ENCODE measurements at places on chromosomes 4 and X.

- no peak for DNase-seq
Observed at GRCh38 chr4:185304944-185305690, 90.6 kb downstream of the LRP2BP start.

DNA sequence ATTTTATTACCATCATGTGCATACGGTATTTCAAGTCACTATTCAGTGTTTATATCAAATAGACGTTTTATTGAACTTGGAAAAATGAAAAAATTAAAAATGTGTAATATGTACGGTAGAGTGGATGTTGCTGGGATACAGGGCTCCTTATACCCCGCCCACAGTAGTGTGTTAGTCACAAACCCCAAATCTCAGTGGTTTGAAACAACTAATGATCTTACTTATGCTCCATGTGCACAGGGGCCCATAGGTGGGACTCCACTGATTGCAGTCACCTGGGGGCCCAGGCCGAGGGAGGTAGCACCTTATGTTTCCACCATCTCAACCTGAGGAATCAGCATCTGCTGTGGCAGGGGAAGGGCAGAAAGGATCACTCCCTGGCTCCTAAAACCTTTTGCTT lies 18.1 kb downstream of the LSM6 start:
- no peak for DNase-seq

DNA sequence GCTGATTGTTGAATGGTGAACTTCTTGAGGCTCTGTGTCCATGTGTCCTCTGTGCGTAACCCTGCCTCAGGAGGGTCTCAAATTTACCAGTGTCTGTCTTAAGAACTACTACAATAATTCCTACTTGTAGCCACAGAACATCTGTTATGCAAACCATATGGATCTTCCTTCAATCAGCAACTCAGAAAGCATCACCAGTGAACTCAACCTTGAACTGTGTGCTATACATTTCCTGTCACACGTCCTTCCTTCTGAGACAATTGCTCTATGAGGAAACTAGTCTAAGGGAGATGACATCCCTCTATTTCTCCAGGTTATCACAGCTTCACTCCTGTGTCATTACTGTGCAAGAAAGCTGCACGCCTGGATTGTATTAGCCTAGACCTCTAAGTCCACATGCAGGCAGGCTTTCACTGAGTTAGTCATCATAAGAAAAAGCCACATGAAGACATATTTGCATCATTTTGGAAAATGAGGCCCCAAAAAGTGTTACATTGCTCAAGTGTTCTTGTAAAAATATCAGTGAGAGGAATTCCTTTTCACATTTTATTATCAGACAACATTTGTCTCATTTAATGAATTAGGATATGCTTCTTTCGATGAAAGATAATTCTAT lies 157.8 kb downstream of the AFF2 start:
- DNase-seq = no peak

DNA sequence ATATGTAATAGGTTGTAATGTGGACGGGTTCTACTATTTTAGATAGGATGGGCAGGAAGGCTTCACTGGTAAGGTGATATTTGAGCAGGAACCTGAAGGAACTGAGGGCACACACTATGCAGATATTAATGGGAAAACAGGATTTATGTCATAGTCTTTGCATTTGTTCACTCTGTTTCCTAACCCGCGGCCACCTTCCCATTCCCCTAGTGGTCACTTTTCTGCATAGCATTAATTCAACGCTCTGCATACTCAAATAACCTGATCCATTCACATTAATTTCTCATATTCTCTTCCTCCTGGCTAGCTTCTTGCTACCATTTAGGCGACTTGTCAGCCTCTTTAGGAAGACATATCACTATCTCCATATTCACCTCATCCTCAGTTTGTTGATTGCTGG lies 61.5 kb downstream of the GSPT2 start:
- DNase-seq = no peak

DNA sequence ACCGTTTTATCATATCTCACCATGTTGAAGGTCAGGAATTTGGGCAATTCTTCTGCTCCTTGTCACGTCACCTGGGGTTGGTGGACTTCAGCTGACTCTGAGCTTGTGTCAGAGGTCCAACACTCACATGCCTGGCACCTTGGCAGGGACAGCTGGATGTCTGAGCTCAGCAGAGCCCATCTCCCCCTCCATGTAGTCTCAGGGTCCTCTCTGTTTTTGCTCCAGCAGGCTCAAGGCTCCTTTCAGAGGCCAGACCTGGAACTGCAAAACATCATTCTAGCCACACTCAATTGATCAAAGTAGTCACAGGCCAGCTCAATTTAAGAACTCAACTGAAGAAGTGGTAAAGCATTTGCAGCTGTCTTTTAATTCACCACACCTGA lies 45.4 kb downstream of the EDNRA start:
- no peak for DNase-seq

DNA sequence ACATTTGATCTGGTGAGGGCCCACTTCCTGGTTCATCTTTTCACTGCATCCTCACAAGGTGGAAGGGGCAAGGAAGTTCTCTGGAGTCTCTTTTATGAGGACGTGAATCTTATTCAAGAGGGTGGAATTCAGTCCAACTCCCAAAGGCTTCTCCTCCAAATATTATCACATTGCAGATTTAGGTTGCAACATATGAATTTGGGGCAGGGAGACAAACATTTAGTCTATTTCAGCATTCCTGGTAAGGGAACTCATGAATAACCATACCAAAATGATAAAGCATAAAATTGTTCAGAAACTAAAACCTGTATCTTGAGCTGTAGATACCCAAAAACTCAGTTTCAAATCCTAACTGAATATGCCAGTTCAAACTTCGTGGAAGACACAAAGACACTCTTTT lies 246.8 kb downstream of the QDPR start:
- no peak for DNase-seq

DNA sequence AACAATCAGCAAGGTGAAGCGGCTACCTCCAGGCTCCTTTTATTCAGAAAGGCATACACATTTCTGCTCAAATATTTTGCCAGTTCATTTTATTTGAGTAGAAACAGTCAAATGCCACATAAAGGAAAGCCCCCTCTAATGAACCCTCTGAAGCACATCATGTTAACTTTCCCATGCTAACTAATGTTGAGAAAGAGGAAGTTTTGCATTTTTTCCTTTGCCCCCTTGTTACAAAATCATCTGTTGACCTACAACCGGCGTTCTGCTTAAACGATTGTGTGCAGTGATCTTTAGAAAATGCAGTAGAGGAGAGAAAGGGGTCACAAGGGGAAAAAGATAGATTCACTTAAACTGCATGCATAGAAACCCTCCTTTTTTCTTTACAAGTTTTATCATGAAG lies 25.2 kb upstream of the ATXN3L start:
- no peak for DNase-seq

- no peak for DNase-seq
Observed at GRCh38 chr4:23838131-23838530, 51.7 kb downstream of the PPARGC1A start.

GRCh38 chr4:71009086-71009485 lies 15.6 kb downstream of the DCK start:
- DNase-seq = no peak

DNA sequence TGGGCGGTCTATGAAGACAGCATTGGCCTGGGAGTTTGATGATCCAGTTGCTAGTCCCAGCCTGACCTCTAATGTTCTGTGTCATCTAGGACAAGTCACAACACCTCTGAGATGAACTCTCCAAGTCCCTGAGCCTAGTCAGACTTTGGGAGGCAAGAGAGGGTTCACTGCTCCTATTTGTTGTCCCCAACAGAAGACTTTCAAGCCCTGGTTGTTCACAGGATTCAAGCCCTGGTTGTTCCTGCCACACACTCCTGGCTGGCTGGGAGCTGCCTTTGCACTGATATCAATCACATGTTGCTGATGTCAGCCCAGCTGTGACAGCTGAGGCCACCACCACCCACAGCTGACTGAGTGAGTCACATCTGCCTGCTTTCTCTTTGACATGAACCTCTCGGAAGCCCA lies 253.2 kb upstream of the RASGEF1B start:
- no peak for DNase-seq

DNA sequence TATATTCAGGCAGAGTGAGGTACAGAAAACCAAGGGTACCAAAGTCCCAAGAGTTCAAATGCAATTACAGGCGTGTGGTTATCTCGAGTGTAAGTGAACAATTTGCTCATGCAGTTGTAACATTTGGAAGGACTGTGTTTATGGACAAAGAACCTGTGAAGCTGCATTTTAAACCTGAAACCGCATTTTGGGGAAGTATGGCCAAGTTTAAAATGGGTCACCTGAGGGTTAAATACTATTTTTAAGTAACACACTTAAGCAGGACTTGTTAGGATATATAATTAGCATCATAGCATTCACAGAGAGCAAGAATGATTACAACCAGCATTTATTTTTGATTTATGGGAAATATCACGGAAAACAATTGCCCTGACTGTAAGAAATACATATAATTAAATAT lies 79.1 kb upstream of the LCORL start:
- no peak for DNase-seq

DNA sequence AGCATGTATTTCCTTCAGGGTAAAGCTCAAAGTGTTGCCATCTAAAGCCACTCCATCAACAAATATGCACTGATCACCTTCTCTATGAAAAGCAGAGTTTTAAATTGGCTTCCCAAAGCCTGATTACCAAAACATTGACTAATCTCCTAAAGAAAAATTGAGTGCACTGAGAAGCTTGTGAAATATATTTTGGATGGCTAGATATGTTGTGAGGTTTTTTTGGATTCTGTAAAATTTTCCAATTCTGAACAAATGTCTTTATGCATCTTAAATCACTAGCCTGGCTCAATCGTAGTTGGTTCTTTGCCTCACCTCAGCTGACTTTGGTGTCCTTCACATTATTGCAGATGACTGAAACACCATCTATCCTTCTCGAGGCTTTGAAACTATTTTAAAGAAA lies 14.9 kb upstream of the EXOSC9 start:
- no peak for DNase-seq

DNA sequence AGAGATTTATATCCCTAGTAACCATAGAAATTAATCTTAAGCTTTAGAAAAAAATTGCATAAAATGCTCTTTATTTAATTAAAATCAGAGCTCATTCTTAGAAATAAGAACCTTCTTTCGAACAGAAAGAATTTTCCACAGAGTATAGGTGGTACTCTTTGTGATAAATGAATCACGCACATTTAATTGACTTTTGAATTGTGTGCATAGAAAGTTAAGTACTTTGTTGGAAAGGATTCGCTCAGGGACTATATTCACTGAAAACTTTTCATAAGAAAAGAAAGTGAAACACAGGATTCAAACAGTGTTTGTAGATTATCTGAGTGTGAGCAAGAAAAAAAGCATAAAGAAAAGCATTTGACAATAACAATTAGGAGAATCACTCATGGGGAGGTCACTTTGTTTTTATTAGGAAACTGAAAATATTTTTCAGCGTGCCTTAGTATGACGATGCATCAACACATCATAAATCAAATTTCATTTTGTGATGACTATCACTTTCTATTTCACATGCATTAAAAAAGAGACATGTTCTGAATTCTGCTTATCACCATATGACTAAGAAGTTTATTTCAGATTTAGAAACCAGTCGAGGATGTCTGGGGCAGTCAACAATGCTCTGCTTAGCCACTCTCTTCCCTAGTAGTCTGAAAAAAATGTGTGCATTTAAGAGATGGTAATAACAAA lies 49.5 kb downstream of the STX18 start:
- DNase-seq = no peak

- DNase-seq = no peak
Observed at GRCh38 chr4:25856756-25857155, 6.0 kb downstream of the SEL1L3 start.

DNA sequence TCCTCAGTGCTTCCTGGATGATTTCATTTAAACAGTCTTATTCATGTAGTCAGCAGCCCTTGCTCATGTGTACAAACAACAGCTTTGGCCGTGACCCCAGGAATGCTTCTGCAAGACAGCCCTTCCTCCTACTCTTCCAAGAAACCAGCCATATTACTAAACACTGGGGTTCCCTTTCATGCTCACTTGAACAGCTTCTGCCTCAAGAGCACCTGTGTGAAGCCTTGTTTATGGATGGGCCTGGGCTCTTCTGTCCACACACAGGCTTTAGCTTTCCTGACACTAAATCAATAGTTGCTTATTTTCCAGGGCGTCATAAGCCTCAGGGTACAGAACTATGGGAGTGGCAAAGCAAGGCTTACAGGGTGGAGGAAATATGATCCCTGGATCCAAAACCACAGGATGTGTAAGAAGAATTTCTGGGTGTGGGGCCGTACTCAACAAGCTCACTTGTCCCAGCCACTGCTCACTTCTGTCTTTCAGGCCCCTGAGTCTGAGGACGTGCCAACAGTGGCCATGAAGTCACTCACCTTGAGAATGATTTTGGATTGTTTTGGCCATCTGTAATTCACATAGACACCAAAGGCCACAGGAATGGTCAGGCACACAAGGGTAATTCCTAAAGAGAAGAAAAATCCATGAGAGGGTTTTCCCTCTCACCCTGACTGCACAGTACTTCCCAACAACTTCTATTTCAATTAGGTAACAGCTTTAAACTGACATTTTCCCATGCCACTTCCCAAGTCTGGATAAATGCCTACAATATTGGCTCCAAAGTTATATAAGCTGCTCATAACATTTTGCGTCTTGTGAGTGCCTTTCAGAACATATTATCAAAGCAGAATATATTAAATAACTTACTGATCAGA lies 17.7 kb downstream of the SLC10A6 start:
- DNase-seq = no peak

DNA sequence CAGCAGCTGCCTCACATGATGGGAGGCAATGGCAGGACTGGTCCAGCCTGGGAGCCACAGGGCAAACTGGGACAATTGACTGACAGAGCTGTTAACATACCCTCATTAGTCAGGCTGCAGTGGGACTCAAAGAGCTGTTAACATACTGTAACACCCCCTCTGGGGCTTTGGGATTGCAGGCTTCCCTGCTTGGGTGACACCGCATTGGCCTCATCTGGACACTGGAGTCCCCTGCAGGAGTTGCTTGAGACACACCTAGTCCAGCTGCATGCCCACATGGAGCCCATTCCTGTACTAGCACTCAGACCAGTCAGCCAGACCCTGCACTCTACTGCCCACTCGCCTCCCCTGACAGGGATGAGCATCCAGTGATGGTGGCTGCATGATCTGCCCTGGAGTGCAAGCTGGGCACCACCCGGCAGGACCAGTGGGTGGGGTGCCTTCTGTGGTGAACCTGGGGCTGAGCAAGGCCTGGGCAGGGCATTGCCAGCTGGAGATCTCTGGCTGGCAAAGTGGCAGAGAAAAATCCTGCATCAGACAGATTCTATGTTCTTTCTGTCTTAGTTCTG lies 138.8 kb downstream of the DTHD1 start:
- peak; percentile 64 for DNase-seq

GRCh38 chr4:27360790-27361267 lies 500.2 kb downstream of the STIM2 start:
- peak; percentile 6 for DNase-seq

DNA sequence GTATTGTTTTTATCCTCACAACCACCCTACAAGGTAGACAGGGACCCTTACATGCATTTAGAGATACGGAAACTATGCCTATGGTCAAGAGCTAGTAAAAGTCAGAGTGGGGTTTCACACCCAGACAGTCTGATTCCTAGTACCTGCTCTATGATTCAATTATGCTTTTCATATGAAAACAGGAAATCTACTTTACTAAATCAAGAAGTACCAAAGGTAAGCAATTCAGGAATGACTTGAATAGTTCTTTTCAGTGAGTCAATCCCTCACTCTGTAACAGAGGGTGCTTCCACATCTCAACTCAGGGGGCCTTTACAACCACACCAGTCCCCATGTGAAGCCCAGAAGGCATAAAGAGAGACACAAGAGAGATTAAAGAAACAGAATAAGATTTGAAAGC lies 191.4 kb downstream of the PPP3CA start:
- no peak for DNase-seq

GRCh38 chrX:13373431-13374187 lies 53.8 kb upstream of the ATXN3L start:
- no peak for DNase-seq
